Liver (tissue), 10 donors: ENCODE measurements at places on chromosomes 11 and 22. TPM values are rescaled to one million over a fixed set of nuclear protein-coding genes. Genes with fewer than 3 reads are reported as not detected.

- no peak for DNase-seq
Measured at GRCh38 chr11:4890279-4890678, 8.6 kb downstream of the OR51T1 start.

DNA sequence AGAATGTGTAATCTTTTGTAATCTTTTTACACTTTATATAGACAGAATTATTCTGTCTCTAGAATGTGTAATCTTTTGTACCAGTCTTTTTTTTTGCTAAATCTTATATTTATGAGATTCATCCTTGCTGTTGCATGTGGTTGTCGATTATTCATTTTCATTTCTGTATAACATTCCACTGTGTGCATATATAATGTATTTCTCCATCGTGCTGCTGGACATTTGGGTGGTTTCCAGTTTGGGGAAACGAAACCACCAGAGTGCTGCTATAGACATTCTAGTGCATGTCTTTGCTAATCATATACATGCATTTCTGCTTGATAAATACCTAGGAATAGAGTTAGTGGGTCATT, 146.5 kb downstream of the GRIK4 start:
- no peak for DNase-seq

The PAX6 gene
- not detected for polyA plus RNA-seq

GRCh38 chr11:5808500-5809121, at the start of gene OR52N2:
Gene OR52N2, plus strand, starts transcription at chr11:5808924. Its CDS starts 11,412 bp downstream, at chr11:5820336.
- DNase-seq: peak; percentile 76

The GLYATL2 gene
- polyA plus RNA-seq: not detected

The NTM gene
- 0.08 TPM for polyA plus RNA-seq

The SHANK2 gene
- polyA plus RNA-seq: 5.4 TPM

The MRPL48 gene
- 34.1 TPM for polyA plus RNA-seq

The NAP1L4 gene
- 34.5 TPM for polyA plus RNA-seq

The PATE4 gene
- polyA plus RNA-seq: not detected

- DNase-seq: no peak
Measured at GRCh38 chr11:46920755-46921154, 2.4 kb upstream of the LRP4 start.

The TSPO gene
- polyA plus RNA-seq: 61.9 TPM

GRCh38 chr11:127117231-127117739, 116.7 kb upstream of the KIRREL3 start:
- DNase-seq: no peak

The SLC15A3 gene
- 19.6 TPM for polyA plus RNA-seq
